ENCODE measurements at places on chromosomes 2 and 18. TPM values are rescaled to one million over a fixed set of nuclear protein-coding genes. Genes with fewer than 3 reads are reported as not detected.

DNA sequence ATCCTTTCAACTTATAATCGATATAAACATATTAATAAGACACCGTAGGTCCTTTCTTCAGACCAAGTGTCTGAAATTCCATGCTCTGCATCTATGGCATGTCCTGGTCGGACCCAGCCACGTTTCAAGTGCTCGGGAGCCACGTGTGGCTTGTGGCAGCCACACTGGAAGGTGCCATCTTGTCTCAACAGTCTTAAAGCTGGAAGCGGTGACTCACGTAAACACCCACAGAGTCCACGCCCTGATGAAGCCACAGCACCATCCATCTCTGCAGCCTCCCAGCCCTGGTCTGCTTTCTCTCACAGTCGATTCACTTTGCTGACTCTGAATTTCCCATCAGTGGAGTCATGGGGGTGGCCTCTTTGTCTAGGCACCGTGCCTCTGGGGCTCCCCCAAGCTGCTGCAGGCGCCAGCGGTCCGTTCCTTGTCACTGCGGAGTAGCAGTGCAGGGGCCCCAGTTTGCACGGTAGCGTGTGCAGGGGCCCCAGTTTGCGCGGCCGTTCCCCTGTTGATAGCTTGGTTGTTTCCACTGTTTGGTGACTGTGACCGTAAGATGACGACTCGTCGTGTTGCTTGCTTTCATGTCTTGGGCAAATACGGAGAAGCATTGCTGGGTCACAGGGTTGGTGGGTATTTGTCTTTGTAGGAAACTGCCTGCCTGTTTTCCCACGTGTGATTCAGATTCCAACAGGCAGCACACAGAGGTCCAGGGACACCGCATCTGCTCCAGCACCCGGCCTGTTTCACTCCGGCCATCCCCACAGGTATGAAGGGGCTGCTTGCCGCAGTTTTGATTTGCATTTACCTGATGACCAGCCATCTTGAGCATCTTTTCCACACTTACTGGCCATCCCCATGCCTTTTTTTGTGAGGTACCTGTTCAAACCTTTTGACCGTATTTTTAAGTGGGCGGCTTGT is 240.3 kb downstream of the HDAC4 start:
- no peak for DNase-seq

DNA sequence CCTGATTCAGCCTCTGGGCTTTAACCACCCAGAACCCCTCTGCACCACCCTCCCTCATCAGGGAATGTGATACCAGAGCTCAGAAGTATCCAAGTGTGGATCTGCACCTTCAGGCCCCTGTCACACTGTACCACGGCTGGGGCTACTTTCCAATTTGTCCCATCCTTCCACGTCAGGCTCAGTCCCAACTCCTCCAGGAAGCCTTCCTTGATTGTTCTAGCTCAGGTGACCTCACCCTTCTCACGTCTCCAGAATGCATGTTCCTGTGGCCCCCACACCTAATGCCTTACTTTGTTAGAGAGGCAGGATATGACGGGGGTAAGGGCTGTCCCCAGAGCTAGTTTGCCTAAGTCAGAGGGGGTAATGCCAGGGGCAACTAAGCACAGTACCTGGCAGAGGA is 134.3 kb downstream of the TFCP2L1 start:
- no peak for DNase-seq

DNA sequence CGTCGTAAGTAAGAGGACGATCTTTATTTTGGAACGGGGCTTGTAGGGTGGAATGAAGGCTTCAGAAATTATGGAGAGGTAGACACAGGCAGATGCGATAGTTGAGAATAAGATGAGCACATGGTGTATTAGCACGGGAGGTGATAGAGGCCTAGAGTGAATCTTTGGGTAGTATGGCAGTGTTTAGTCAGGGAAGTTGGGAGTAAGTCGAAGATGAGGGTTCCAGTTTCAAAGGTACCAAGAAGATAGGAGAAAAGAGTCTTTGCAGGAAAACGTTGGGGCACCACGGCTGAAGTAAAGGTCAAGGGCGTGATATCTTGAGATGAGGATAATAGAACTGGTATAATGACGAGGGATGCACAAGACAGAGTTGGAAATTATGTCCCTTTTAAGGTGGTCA is 654 bp downstream of the PIK3C3 start:
- DNase-seq: no peak

- no peak for DNase-seq
Observed at GRCh38 chr2:38454081-38454480, 77.0 kb upstream of the ATL2 start.

DNA sequence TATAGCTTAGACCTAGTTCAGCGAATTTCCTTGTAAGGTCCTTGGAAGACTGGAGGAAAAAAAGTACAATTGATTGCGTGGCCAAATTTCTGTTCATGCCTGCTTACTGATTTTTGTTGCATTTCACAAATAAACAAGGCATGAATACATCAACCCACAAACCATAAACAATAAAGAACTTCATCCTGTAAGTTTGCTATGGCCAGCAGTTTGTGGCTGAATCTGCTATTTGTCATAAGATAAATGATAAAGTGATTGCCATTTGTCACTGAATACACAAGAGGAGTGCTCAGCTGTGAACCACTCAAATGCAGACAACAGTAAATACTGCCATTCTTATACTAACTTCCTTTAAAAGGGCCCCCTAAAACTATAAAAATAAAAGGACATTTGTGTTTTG is 259.5 kb downstream of the CCDC178 start:
- DNase-seq: no peak

DNA sequence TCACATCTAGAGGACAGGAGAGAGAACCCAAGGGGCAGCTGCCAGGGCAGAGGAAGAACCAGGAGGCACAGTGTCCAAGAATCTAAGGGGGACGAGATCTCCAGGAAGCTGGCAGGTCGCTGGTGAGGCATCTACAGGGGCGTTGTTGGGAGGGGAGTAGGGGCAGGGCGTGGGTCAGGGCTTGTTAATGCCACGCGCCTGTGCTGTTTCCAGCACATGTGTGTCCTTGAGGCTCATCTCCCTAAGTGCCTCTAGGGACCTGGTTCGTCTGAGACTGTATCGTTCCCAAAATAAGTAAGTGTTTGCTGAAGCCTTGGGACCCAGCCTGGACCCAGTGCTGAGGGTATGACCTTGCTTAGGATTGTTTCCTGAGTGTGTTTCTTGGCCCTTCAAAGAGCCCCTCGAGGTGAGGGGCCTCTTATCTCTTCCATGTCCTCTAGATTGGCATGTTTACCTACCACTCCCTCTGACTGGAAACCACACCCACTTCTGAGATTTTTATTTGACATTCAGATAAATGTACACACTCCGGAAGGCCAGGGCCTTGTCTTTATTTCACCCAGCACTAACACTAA is 22.2 kb downstream of the HK2 start:
- no peak for DNase-seq

DNA sequence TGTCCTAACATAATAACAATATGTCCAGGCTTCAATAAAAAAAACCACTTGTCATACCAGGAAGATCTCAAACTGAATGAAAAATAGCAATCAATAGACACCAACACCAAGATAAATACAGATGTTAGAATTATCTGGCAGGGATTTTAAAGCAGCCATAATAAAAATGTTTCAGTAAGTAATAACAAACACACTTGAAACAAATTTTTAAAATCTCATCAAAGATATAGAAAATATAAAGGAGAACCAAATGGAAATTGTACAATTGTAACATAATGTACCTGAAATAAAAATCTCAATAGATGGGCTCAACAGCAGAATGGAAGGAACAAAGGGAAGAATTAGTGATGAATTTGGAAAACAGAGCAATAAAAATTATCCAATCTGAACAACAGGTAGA is 128.1 kb downstream of the LYPD6 start:
- no peak for DNase-seq

MOGAT1 gene
- 0.38 TPM for total RNA-seq
